ENCODE measurements at places on chromosomes 12 and 14.

GRCh38 chr14:72172049-72172448, 239.8 kb downstream of the RGS6 start:
- DNase-seq = no peak

DNA sequence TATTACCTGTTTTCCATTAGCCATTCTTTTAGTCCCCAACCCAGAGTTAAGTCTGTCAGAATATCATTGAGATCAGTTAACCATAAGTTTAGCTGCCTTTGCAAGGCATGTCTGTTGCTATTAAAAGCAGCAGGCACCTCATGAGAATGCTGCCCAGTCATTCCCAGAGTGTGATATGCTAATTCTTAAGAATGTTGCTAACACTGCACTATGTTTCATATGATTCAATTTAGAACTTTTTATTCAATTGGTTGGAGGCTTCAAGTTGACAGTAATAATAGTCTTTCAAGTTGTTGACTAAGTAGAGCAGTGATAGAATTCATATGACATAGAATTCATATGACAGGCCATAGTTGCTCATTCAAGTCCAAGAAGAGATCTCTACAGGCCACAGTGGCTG, 292.3 kb downstream of the FUT8 start:
- peak; percentile 53 for DNase-seq

DNA sequence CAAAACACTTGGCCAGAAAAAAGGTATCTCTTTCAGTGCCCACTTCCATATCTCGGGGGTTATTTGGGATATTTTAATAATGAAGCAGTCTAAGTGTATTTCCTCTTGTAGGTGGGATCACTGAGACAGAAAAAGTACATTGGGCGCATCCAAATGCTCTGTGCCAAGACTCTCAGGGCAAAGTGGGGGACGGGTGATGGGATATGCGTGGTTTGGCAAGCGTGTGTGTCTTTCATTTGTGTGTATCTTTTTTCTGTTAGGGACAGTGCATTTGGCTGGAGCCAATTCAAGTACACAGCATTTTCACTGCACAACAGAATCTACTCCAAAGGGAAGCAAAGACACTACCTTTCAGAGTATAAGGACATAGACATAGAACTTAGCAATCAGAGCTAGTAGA, 29.3 kb downstream of the SSPN start:
- DNase-seq = no peak

- DNase-seq = no peak
Measured at GRCh38 chr12:57491393-57492280, 3.8 kb downstream of the MARS1 start.

Measured in stimulated activated CD4-positive, alpha-beta T cell treated with anti-CD3 and anti-CD28 coated beads, Interleukin-1b, Interleukin-23, amount 100 ng/mL, for 48 hours (primary cell).